ENCODE measurements at places on chromosomes 4 and X.

DNA sequence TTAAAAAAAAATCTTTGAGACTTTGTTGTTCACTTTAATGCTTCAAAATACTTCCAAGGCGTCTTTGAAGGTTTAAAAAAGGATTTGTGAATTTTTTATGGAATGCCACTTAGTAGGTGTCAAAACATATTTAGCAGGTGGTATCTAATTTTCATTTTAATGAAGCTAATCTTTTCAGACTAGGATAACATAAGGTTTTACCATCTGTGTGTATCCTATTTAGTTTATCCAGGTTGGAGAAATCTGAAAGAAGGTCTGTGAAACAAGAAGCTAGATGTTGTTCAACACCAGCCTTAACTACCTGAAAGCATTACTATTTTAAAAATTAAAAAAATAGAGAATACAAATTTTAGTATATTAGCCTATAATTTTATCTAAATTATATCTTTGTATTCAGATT lies 193.4 kb downstream of the GRID2 start:
- DNase-seq, result no peak

DNA sequence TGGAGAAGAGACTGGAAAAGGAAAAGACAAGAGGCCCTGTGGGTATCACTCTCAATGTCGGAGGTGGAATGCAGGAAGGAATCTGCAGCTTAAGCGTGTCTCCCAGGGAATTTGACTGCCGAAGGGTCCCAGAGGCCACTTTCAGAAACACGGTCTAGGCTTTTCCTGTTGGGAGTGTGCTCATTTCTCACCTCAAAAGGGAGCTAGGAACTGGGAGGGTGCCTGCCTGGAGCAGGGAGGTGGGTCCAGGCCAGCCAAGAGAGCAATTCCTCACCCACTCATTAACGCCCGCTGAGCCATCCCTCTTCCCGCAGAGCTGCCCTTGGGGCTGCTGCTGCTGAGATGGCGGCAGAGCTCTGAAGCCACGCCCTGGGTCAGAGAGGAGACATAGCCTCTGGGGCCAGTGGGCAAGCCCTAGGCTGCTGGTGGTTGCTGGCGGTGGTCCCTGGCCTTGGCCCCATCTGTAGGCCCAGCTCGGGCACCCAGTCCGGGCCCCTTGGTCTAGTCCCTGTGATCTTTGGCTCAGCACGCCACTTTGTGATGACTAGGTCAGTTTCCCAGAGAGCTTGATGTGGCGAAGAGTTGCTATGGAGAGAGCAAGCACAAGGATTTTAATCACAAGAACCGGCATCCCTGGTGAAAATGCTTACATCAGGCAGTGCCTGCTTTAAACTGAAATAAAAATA lies 4.1 kb downstream of the ZNF185 start:
- no peak for DNase-seq

- DNase-seq, result no peak
Measured at GRCh38 chr4:7830747-7831146, 108.9 kb downstream of the AFAP1 start.

GRCh38 chrX:40245488-40246071 lies 147.8 kb upstream of the BCOR start:
- peak; percentile 63 for DNase-seq

- no peak for DNase-seq
Measured at GRCh38 chr4:189121336-189121735, 819.3 kb upstream of the FRG1 start.

DNA sequence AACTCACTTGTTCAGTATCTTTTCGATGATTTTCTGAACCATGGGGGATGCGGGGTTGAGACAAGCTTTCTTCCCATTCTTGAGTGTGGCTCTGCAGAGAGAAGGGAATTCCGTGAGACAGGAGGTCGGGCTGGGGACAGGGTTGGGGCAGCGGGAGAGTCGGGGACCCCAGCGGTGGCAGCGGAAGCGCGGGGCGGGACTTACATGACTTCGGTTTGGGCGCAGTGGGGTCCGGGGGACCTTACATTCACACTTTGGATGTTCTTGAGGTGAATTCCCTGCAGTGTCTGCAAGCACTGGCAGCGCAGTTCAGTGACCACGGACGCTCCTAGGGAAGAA lies 434 bp downstream of the CXCL3 start:
- DNase-seq, result no peak

DNA sequence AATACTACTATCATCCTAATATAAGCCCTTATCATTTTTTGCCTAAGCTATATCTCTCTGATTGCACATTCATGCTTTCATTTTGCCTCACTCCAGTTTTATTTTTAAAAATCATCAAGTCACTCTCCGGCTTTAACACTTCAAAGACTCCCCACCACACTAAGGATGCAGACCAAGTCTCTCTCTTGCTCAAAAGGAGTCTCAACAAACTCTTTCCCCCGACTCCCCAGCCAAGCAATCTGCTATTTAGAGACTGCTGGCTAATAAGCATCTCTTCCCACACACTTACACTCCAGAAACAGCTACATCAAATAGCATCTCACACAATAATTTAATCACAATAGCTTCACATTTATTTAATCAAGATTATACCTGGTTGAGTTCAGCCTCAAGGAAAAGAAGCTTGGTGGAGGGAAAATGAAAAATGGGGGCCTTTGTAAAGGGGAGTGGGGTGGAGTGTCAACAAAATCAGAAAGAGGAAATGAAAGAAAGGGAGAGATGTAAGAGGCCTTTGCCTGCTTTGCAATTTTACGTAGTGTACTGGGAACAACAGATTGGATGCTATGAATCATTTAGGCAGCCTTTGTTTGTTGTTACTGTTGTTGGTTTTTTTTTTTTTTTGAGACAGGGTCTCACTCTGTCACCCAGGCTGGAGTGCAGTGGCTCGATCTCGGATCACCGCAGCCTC lies 104.1 kb upstream of the MCF2 start:
- no peak for DNase-seq

DNA sequence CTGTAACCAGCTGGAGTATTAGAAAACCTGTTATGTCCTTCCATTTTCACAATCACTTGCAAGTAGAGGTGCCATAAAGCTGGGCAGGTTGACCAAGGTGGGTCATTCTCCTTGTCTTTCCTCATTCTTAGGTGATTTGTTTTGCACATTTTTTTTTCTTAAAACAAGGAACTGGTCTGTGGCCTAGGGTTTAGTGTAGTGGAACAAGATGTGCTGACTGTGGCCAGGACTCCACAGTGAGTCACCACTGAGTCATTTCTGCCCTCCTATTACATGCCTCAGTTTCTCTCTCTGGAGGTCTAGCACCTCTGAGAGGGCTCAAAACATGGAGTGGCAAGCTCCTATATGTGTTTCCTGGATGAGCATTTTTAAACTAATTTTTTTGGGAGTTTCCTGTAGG lies 355.9 kb downstream of the GPM6A start:
- no peak for DNase-seq

DNA sequence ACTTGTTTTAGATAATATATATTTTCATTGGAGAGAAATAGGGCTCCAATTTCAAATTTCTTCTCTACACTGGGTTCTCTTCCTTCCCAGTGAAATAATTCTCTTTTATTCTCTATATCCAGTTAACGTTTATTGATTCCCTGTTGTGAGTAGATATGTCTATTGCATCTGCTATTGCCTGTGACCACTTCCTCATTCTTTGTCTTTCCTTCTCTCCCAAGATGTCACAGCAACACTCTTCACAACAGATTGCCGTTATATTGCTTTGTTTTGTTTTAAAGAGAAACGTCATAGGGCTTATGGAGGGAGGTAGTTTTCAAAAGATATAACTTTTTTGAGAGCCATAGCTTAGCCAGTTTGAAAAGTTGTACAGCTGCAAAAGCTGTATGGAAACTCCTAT lies 343.8 kb downstream of the ARHGAP24 start:
- DNase-seq, result no peak

DNA sequence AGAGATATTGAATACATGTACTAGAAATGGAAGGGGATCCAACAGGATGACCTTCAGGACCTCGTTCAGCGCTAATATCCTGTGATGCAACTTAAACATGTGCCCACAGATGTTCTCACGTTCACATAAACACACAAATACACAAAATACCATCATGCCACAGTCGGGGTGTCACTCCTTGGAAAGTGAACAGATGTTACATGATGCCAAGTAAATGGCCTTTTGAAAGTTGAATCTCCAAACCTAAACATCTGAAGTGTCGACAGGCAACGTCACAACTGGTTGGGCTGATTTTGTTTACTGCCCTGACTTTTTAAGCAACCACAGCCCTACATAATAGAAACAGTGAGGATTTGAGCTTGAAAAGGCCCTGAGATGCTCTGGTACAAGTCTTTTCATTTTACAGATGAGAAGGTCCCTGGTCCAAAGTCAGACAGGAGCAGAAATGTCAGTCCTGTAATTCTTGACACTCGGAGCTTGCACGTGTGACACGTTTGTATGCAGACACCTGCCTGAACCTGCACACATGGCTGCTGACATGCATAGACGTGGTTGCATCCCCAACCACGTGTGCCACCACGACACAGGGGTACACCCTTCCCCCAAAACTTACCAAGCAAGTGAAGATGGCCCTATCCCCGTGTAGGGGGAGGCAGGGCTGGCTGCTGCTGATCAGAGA lies 23.5 kb upstream of the BCORL1 start:
- DNase-seq, result no peak

DNA sequence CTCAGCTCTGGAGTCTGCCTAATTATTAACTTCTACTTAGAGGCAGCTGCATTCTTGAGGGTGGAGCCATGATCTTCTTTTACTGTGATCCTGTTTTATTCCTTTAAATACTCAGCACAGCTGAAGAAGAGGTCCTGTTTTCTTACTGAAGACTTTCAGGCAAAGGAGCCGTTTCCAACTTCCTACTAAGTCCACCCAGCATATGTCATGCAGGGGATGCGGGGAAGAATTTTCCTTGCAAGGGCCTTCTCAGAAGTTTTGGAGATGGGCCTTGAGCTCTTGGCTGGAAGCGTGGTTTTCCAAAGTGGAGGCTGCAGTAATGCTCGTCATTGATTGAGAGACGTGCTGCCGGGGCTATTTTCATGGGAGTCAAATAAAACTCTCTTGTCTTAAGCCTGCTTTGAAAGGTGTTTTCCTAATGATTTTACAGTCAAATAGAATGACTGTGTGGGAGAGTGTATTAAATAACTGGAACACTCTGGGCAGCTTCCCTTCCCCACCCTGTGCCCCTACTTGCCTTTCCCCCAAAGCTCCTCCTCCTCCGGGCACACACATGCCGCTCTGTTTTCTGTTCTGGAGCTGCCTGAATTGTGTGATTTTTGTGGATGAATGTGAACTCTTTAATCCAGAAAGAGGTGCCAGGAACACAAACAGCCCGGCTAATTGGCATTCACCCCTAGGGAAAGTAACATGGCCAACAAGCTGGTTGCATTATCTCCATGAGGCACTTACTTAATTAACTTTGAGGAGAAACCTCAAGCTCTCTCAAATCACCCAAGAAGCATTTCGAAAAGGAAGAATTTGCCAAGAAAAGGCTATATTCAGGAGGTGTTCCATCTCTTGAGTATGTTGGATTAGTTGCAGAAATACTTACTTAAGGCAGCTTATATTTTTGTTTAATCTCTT lies 28.1 kb downstream of the FGF2 start:
- no peak for DNase-seq

DNA sequence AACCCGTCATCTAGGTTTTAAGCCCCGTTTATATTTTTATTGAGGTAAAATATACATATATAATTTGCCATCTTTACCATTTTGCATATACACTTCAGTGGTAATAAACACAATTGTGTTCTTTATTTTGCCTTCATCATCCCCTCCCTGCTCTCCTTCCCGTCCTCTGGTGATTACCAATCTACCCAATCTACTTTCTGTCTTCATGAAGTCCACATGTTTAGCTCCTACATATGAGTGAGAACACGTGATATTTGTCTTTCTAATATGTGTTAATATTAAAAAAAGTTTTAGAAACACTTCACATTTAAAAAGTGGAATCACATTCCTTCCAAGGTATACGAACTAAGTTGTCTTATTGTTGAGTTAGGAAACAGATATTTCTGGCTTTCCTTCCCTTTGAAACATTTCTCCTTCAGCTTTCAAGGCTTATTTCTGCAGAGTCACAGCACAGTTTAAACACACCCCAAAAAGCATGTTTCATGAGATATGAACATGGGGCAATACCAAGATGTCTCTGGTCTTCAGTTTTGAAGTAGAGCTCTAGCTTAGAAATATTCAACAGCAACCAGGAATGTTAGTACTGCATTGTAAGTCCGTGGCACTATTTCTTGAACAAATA lies 35.9 kb downstream of the GYPA start:
- no peak for DNase-seq

GRCh38 chr4:54614149-54614548 lies 43.6 kb upstream of the KIT start:
- no peak for DNase-seq

DNA sequence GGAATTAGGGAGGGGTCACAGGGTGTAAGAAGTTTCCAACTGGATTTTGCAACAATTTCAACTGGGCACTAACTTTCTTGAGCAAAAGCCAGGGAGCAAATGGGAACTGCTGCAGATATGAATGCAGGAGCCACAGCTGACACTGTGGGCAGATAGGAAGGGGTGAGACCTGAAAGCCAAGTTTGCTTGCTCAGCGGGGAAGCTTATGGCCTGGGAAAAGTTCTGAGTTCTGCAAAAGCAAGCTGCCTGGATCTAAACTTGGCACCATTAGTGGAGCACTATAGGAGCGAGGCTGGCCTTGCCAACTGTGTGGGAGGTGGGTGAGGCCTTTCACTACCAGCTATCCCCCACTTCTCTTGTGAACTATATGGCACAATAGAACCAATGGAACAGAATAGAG lies 11.1 kb downstream of the CYSLTR1 start:
- DNase-seq, result no peak

DNA sequence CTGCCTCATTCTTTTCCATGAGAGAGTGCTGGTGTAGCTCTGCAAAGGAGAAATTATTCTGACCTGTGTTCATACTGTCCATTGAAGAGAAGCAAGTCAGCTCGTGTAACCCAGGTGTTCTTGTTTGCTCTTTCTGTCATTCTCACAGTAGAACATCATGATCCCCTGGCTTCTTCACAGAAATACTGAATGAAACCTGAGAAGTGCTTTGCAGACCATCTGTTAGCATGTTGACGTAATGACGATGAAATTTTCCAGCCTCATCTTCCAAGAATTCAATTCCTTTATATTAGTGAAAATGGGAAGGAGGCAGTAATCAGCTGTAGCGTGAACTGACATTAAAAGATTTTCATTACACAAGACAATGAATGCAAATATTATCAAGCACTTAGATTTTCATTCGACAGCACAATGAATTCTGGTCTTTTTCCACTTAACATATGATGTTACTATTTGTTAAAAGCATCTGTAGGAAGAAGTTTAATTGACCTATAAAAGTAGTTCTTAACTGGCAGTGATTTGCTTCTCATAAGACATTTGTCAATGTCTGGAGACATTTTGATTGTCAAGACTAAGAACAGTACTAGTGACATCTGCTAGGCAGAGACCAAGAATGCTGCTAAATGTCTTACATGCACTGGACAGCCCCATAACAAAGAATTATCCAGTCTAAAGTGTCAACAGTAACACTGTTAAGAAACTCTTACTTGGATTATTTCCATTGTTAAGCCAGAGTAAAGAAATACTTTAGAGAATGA lies 246.3 kb downstream of the BANK1 start:
- DNase-seq, result peak; percentile 29
